ENCODE measurements at places on chromosomes 3 and 15. TPM values are rescaled to one million over a fixed set of nuclear protein-coding genes. Genes with fewer than 3 reads are reported as not detected.

Gene IGDCC3
- not detected for total RNA-seq

Gene CPB1
- not detected for total RNA-seq

DNA sequence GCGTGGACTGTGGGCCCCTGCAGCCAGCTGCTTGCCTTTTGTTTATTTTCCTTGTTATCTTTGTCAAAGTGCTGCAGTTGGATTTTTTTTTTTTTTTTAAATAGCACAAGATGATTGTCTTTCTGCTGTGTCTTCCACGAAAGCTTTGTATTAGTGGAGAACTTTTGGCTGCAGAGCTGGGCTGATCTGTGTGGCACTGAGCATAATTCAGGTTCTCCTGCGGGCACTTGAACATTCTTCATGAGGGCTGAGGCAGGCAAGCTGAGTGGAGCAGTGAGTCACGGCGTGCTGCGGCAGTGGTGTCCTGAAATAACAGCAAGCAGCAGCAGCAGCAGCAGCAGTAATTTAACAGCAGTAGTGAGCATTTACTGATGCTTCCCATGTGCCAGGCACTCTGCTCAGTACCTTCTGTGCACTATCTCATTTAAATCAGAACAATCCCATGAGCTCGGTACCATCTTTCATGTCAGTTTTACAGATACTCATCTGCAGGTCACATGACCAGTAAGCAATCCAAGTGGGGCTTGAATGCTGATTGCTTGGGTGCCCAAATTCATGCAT, 45.8 kb downstream of the MITF start:
- no peak for DNase-seq

Gene NMNAT3
- 1.2 TPM for total RNA-seq

DNA sequence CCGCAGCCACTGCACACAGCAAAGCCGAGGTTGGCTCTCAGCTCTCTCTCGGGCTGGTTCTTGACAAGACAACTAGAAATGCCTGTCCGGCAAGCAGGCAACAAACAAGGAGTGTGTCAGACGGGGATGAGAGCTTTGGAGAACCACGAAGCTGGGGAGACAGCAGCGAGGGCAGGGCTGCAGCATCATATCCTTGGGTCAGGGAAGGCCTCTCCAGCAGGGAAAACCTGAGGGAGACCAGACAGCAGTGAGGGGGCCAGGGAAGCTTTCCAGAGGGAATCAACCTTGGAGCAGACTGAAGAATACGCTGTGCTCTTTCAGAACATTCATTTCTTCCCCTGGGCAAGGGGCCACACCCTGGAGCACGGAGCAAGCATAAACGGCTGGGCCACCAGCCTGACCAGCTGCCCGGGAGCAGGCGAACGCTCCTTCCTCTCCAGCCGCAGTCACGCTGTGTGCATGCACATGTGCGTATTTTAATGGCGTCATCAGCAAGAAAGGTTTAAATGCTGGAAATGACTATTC, 58.7 kb downstream of the CHSY1 start:
- no peak for DNase-seq

- DNase-seq = no peak
These were observed 103.0 kb upstream of the TGFBR2 start for GRCh38 chr3:30503446-30503845.

DNA sequence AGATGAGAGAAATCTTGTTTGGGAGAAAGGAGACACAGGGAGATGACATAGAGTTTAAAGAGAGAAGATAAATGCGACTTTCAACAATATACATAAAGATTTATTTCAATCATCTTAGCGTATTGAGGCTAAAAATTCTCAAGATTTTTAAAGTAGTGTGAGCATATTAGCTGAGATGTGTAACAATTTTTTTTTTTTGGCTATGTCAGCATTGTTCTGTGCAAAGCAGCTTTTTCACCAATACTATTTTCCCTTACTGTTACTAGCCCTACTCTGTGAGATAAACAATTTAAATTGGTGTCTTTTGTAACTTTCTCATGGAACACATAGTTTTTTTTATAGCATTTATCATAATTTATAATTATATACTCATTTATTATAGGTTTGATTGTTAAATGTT, 185.2 kb upstream of the ZNF385D start:
- no peak for DNase-seq

DNA sequence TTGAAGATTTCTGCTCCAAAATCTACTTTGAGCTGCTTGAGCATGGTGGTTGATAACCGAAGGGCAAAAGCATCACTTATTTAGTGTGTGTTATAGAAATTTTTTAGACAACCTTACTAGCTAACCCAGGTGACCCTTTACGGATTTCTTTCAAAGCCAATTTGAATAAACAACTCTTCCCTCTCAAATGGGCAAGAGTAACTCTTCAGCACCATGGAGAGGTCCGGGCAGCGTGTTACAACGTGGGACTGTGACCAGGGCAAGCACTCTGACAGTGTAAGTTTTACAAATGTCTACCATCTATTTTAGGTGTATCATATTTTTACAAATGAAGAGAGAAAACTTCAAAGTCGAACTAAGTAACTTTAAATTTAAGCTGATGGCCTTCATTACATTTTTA, 471.8 kb downstream of the MFSD1 start:
- DNase-seq = no peak

Gene FAM174B
- total RNA-seq = 4.9 TPM

DNA sequence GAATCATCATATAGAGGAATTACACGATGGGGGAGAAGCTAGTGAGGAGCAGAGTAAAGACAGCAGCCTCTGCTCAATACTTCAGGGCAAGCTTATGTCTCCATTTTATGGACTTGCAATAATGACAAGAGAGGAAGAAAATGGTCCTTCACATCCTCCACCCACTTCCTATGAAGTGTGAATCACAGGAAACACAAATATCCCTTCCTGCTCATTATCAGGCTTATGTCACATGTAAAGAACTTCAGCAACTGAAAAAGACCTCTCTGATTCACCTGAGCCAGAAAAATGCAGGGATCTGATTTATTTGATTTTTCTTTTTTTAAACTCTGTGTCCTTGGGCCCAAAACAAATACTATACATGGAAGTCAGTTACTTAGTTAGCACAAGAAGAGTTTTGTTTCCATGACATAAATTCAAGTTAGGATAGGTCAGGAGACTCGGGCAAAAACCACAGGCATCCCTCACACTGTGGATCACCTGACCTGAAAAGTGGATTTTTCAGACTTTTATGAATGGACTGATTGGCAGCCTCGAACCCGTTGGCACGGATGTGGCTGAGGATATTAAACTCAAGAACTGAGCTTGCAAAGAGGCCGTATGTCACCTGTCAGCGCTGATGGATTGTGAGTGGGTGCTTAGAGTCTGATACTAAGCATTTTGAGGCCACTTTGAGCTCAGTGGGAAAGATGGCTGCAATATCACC, 620.8 kb upstream of the MDFIC2 start:
- no peak for DNase-seq

- no peak for DNase-seq
These were observed 22.5 kb downstream of the GABRA5 start for GRCh38 chr15:26889298-26889898.

GRCh38 chr3:124451630-124452317, 278.5 kb upstream of the UMPS start:
- no peak for DNase-seq

- DNase-seq = no peak
These were observed 70.4 kb upstream of the SLC7A14 start for GRCh38 chr3:170656284-170656683.

GRCh38 chr3:25462495-25462894, 34.4 kb downstream of the RARB start:
- DNase-seq = no peak

DNA sequence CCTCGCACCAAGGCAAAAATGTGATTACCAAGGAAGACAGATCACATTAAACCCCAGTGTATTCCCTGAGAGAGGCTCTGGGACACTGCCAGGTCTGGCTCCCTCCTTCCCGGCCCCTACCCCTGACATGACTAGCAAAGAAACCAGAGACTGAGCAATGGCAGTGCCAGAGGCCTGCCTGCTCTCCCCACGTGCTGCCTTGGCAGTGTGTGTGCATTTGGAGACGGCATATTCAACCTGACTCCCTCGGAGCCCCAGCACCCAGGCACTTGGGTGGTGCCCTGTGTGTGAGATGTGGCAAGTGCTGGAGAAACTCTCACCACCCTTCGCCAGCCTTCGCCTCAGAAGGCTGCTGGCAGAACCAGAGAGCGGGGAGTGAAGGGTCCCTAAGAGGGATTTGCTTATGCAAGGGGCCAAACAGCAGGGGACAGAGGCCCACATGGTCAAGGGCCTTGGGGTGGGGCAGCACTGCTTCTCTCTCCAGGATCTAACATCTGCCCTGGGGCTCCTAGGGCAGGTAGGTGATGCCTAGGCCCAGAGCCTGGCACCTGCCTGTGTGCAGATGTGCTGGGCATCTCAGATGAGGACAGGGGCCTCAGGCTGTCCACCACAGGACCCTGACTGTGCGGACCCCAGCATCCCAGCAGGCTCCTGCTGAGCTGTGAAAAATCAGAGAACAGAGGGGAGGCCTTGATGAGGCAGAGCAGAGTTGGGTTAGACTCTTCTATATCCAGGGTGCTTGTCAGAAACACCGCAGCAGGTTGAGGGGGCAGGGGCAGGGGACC, 23.6 kb upstream of the PLXNA1 start:
- no peak for DNase-seq

DNA sequence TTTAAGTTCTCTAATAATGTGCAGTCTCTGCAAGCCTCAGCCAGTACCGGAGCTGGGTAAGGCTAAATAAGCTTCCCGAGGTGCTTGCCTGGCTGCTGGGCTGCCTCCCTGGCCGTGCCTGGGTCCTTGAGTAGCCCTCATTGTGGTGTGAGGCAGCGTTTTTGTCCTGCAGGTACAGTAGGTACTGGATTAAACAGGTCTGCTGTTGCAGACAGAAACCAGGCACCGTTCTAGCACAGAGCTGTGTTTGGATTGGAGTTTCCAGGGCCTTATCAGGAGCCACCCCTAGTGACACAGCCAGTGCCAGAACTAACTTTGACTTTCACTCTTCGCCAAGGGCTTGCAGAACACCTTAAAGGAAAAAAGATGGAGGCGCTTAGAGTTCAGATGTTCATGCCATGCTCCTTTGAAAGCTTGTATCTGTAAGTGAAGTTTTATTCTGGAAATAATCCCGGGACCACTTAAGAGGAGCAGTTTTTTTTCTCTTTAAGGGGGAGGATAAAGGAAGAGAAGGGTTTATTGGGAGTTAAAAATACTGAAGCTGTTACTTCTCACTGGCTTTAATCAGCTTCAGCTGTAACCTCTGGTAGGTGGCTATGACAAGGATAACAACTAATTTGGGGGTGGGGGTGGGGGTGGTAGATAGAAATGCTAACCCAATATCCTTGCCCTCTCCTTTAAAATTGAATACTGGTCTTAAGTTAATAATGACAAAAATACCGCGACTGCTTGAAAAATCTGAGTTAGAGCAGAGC, 126.8 kb downstream of the MITF start:
- no peak for DNase-seq

GRCh38 chr3:192042116-192042515, 581.2 kb downstream of the PYDC2 start:
- no peak for DNase-seq

Gene C3orf52
- total RNA-seq = 12.4 TPM

DNA sequence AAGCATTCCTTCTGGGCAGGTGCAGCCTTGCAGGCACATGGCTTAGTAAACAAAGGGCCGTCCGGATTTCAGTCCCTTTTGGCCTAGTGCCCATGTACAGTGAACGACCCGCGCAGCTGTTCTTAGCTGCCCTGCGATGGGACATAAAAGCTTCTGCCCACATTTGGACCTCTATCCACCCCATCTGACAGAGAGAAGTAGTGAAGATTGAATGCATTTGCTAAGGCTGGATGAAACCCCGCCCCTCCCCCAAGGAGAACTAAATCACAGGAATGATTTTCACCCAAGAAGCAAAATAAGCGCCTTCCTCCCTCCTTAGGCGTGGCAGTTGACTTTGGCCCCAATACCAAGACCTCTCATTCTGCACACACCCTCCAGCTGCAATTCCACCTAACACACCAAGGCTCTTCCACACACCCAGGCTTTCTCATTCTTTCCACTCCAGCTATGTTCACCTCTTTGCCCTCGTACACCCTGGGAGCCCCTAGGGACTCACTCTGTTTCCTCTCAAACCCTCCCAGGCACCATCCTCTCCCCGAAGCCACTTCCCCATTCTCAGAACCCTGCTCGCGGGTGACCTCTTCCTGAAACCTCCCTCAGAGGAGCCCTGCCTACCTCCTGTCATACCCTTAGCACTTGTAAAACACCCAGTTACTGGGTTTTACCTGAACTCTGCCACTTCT, 14.1 kb upstream of the HRH1 start:
- peak; percentile 48 for DNase-seq

Gene ACKR2
- total RNA-seq = 0.66 TPM

Gene HAUS2
- total RNA-seq = 46.7 TPM

DNA sequence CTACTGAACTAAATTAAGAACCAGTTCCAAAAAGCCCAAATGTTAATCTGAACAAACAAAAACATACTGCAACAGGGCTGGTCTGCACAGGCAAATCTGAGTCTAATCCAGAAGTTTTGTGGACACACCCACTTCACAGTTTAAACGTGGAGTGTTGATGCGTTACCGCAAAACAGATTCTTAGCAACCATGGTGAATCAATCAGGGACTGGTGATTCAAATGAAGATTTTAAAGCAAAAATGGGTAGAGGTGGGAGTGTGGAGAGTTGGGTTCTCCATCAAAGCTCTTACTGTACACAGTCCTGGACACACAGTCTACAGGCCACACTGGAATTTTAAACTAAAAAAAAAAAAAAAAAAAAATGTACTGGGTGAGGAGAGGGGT, 5.2 kb downstream of the ANXA2 start:
- DNase-seq = peak; percentile 37

Gene TMEM207
- not detected for total RNA-seq

DNA sequence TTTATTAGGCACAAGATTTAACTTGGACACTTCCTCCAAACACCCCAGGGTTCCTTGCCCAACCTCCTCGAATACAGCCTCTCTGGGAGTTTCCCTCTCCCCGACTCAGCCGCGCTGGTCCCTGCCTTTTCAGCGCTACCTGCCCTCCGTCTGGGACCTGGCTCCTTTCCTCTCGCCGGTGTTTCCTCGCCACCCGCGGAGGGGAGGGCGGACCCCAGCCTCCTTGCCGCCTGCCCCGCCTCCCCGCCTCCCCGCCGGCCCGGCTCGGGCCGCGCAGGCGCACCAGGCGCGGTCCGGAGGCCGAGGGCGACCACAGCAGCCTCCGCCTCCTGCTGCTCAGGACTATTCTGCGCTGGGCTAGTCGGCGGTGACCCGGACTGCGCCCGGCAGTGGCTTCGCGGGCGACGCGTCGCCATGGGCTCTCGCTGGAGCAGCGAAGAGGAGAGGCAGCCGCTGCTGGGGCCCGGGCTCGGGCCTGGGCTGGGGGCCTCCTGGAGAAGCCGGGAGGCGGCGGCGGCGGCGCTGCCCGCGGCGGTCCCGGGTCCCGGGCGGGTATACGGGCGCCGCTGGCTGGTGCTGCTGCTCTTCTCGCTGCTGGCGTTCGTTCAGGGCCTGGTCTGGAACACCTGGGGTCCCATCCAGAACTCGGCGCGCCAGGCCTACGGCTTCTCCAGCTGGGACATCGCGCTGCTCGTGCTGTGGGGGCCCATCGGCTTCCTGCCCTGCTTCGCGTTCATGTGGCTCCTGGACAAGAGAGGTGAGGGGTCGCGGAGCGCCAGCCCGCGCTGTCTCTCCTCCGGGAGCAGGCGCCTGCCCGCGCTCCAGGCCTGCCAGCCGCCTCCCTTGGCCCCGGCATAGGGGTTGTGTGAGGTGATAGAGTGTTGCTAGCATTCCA, at the start of gene SLC49A4:
Gene SLC49A4, plus strand, starts transcription at position 291 of the 895 bp plus-strand sequence. Its CDS starts 124 bp downstream, at position 415.
- DNase-seq = peak; percentile 71

Gene PRR20G
- total RNA-seq = not detected
